Spinal cord (tissue), 10 donors: ENCODE measurements at places on chromosomes 4 and X. TPM values are rescaled to one million over a fixed set of nuclear protein-coding genes. Genes with fewer than 3 reads are reported as not detected.

The GPRIN3 gene
- total RNA-seq = 6.3 TPM

The COL4A6 gene
- 11.5 TPM for total RNA-seq

The TBC1D8B gene
- 4.5 TPM for total RNA-seq

The UNC5C gene
- 28.3 TPM for total RNA-seq
